Immature natural killer cell (primary cell): ENCODE measurements at places on chromosomes 11 and 22.

- no peak for DNase-seq
Measured at GRCh38 chr22:22343581-22344296, 99.2 kb downstream of the VPREB1 start.

GRCh38 chr11:70399681-70400112 is 1.4 kb downstream of the CTTN start:
- no peak for DNase-seq

DNA sequence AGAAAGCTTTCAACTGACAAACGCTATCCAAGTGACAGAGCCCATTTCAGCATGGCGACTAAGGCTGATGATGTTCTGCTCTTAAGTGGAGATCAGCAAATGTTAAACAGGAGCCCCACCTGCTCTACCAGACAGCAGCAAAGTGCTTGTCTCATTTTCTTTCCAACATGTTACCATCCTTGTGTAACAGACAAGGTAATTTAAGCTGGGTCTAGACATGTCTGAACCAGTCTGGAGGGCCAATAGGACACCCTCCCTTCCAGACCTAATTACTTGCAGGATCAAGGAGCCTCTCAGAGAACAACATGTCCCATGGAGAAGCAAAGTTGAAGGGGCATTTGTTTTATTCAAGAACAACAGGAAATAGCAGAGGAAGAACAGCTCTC is 3.9 kb upstream of the LMO2 start:
- no peak for DNase-seq

GRCh38 chr11:8527939-8528338 is 66.1 kb downstream of the STK33 start:
- no peak for DNase-seq

DNA sequence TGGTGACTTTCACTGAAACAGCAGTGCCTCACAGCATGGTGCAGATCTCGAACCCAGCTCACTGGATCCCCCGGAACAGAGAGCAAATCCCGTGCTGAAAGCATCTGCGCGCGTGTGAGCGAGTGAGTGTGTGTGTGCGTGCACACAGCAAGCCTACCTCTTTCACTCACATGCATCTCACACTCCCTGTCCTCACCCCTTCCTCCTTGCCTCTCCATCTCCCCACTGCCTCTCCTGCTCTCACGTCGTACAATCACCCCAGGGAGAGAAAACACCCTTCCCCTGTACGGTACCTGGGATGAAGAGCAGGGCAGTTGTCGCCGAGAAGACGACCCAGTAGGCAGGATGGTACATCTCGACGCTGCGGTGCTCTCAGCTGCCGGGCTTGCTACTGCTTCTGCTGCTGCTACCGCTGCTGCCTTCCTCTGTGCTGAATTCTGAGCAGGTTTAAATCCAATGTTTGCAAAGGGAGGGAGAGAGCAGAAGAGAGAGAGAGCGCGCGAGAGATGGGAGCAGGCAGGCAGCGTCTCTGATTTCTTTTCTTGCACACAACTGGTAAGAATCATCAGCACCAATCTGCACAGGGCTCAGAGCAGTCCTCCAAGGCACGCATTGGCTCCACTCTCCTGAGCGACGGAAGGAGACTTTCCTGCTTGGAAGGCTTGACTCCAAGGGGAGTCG is at the start of gene OPCML:
TSS of gene OPCML (minus strand) at position 531 of the 681 bp plus-strand sequence.
- no peak for DNase-seq
